ENCODE measurements at places on chromosomes 16 and 17.

DNA sequence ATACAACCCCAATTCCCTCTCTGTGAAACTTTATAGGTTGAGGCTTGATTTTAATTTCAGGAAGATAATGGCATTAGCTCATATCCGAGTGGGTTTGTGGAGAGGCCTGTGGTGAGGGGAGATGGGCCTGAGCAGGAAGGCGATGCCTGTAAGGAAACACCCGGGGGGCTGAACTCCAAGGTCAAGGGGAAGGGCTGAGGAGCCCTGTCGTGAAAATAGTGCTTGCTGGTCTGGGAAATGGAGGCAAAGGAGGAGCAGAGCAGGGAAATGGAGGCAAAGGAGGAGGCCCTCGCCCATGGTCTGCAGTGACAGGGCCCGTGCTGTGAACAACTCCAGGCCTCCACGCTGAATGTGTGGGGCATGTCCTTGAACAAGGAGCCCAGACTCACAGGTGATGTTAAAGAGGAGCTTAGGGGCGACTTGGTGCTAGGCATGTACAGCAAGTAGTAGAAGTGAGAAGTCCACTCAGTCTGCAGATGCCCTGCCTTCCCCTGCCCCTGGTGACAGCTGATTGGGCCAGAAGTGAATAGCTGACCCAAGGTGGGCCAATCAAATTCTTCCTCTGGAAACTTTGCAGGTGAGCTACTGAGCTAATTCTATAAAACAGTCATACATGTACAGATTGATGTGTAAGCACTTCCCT, 38.1 kb downstream of the MRPS23 start:
- DNase-seq, result no peak

DNA sequence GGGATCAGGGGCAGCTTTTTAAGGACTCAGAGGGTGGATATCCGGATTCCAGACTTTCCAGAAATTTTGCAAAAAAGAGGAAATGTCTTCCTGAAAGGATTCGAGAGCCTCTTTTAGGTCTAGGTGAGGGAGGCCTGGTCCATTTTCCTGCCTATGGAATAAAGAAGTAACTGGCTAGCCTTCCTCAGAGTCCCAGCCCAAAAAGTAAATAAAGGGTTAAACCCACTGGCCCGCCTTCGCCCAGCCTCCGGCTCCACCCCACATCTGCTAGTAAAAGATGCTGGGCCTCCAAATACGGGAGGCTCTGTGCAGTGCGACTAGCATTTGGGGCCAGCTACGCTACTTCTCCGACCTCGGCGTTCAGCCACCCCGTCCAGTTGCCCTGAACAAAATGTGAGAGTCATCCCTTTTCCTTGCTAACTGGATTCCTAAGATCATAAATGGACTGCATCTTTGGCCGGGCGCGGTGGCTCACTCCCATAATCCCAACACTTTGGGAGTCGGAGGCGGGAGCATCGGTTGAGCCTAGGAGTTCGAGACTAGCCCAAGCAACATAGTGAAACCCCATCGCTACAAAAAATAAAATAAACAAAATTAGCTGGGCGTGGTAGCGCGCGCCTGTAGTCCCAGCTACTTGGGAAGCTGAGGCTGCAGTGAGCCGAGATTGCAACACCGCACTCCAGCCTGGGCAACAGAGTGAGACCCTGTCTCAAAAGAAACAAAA, 824 bp upstream of the MPP2 start:
- DNase-seq, result peak; percentile 44

DNA sequence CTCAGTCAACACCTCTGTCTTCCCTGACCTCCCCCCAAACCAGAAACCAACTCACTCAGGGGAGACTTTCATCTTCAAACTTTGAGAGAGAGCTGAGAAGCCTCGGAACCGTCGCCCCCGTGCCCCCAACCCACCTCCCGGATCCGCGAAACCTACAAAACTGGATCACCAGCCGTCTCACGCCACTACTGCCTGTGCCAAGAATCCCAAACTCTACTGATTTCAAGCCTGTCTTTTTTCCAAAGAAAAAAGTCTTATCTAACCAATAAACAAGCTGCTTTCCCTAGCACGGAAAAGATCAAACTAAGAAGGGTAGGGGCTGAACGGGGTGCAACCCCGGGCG, 2.0 kb downstream of the AXIN2 start:
- no peak for DNase-seq

DNA sequence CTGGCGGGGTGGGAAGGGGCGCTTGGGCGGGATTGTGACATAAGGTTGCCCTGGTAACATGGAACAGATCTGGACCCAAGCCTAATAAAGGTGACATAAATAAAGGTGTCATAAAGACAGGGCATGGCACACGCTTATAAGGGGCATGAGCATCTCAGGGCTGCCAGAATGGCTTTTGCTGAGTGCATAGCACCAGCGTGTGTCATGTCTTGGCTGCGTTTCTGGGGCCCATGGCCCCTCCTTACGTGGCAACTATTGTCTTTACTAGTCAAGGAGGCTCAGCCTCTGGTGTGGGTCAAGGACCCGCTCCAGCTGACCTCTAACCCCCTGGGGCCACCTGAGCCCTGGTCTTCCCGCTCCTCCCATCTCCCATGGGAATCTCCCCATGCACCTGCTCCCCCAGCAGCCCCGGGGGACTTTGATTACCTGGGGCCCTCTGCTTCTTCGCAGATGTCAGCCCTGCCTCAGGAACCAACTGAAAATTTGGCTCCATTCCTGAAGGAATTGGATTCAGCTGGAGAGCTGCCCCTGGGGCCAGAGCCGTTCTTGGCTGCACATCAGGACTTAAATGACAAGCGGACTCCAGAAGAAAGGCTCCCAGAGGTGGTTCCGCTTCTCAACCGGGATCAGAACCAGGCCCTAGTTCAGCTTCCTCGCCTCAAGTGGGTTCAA, 13.9 kb downstream of the LRRC37B start:
- DNase-seq, result no peak

GRCh38 chr17:57872536-57872935, 22.7 kb upstream of the MRPS23 start:
- DNase-seq, result no peak

GRCh38 chr16:29995324-29995910, at the start of gene HIRIP3:
TSS of gene HIRIP3 (minus strand) at chr16:29995617. CDS start at chr16:29995605, 12 bp downstream.
- peak; percentile 91 for DNase-seq

GRCh38 chr17:63495491-63495890, 18.6 kb downstream of the ACE start:
- DNase-seq, result no peak

- DNase-seq, result peak; percentile 65
These were observed 2.2 kb upstream of the PLEKHH3 start for GRCh38 chr17:42678951-42679491.

DNA sequence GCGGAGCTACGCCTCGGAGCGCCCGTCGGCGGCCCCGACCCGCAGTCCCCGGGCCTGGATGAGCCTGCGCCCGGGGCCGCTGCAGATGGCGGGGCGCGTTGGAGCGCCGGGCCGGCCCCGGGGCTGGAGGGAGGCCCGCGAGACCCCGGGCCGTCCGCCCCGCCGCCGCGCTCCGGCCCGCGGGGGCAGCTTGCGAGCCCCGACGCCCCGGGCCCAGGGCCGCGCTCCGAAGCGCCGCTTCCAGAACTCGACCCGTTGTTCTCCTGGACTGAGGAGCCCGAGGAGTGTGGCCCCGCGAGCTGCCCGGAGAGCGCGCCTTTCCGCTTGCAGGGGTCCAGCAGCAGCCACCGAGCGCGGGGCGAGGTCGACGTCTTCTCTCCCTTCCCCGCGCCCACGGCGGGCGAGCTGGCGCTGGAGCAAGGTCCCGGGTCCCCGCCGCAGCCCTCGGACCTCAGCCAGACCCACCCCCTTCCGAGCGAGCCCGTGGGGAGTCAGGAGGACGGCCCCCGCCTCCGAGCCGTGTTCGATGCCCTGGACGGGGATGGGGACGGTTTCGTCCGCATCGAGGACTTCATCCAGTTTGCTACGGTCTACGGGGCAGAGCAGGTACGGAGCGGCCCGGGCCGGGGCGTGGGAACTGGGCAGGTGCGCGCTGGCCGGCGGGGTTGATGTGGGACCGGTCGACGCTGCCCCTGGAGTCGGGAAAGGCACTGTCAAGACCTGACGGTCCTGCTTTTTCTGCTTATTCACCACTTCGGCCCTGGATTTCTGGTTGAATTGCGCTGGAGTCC, 861 bp downstream of the RAB11FIP3 start:
- no peak for DNase-seq

DNA sequence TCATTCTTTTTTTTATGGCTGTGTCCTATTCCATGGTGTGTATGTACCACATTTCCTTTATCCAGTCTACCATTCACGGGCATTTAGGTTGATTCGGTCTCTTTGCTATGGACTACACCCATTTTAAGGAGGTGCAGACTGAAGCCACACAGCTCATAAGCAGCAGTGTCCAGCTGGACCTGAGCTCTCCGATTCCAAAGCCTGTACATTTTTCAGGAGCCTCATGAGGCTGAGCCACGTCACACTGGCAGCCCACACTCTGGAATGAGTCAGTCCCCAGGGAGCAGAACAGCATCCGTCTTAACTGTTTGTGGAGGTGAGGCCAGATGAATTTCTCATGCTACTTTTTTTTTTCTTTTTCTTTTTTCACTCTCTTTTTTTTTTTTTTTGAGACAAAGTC, 116.1 kb downstream of the C16orf95 start:
- no peak for DNase-seq

DNA sequence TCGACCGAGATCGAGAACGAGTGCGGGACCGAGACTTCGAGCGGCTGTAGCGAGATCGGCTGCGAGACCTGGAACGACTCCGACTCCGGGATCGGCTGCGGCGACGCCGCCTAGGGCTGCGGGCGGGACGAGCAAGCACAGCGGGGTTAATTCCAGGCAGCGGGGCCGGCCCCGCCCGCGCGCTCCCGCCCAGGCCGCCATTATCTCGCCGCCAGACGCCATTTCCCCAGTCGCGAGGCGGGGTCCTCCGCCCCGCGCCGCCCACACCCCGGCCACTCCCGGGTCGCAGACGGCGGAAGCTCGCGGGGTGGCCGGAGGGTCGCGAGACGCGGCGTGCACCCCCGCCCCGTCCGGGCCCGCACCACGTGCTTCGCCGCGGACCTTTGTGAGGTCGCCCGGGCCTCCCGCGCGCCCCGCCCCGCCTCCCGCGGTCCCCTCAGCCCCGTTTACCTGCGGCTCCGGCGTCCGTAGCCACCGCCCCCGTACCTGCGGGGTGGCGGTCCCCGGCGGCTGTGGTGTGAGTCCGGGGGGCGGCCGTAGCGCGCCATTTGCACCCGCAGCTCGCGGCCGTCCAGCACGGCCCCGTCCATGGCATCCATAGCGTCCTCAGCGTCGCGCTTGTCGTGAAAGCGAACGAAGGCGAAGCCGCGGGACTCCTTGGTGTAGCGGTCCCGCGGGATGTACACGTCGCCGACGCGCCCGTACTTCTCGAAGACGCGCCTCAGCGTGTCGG, 616 bp downstream of the SRSF2 start:
- DNase-seq, result peak; percentile 45

DNA sequence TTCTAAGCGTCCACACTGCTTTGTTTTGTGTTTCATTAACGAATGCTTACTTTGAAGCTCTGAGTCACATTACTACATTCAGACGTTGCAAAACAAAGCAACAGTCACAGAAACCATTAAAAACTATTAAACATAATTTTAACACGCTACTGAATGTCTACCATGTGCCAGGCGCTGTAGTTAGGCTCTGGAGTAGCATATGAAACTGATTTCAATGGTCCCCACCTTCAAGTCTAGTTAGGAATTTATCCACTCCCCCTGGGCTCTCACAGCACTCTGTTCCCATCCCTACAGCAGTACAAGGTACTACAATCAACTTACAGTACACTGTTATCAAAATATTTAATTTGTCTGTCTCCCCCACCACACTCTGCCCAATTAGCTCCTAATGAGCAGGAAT, 631 bp downstream of the UTP6 start:
- DNase-seq, result no peak

DNA sequence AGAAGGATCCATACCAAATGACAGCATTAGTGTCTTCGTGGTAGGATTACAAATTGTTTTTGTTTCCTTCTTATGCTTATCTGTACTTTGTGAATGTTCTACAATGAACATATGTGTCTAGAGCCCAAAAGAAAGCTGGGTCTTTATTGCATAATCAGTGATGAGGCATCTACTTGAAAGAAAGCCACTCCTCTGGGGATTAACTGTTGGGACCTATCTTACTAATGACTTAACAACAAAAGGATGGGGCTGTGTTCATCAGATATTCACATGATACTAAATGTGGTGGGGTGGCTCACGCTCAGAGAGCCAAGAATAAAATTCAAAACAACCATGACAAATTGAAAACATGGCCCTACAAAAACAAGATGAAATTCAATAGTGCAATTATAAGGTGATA, 160.2 kb downstream of the RGS9 start:
- no peak for DNase-seq

DNA sequence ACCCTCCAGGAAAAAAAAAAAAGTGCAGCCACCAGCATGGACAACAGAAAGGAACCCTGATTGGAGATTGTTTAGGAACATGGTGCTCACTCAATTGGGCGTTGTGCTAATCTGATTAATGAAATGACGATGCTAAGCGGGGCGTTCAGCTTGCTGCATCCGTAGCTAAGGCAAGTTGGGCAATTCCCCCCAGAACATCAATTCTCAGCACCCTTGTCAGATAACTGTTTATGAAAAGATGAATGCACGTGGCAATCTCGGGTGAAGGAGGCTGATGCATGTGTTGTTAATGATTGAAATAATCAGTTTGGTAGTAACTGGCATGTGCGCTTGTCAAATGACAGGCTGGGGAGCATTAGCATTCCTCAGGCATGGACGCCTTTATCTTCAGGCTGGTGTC, 57.0 kb downstream of the HS3ST3A1 start:
- no peak for DNase-seq

GRCh38 chr16:87392821-87393679, 914 bp downstream of the MAP1LC3B start:
- DNase-seq, result no peak

DNA sequence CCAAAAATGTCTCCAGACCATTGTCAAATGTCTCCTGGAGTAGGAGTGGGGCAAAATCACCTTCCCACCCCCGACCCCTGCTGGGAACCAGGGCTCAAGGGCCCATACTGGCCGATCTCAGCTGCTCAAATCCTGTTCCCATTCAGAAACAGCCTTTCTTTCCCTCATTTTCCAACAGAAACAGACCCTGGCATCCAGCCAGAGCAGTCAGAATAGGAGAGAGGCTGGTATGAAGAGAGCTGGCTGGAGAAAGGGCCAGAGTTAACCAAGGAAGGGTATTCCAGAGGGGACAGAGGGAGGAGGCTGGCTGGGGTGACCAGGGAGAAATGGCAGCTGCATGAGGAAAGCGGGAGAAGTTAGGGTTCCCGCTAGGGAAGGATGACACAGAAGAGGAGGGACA, 199.1 kb downstream of the XYLT1 start:
- DNase-seq, result no peak

Data from NCI-H510A (cell line).